Sigmoid colon (tissue), 7 donors: ENCODE measurements at places on chromosomes 1 and 21.
A peak's percentile ranks its signal among the peaks of the same experiment; 100 is the strongest.

DNA sequence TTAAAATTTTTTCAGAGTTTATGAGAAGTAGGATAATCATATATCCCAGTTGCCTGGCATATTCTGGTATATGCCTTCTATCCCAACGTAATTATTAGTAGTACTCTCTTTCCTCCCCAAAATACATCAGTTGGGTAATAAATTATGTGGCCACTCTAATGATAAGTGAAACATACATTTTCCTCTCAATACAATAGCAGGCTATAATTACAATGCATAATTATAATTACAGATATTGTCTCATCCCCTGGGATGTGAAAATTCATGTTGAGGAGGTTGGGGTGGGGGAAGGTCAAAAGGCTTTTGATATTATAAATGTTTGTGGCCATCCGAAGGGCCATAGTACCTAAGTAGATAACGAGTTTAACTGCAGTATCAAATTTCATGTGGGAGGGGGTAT lies 277.1 kb downstream of the ST6GALNAC3 start:
- H3K4me1 ChIP-seq: no peaks in the 10 kb centered on the region
- H3K27ac ChIP-seq: no peak overlapping the region
- no peaks in the 10 kb centered on the region for H3K27me3 ChIP-seq
- H3K36me3 ChIP-seq: no peaks in the 10 kb centered on the region

DNA sequence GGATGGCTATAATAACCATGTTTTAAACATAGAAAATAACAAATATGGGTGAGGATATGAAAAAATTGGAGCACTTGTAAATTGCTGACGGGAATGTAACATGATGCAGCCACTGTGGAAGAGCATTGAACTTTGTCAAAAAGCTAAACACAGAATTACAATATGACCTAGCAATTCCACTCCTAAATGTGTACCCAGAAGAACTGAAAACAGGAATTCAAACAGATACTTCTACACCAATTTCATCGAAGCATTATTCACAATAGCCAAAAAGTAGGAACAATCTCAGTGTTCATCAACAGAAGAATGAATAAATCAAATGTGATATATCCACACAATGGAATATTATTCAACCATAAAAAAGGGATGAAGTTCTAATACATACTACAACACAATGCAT lies 32.7 kb upstream of the COA6 start:
- no peak overlapping the region for H3K4me3 ChIP-seq
- H3K36me3 ChIP-seq: no peaks in the 10 kb centered on the region
- no peaks in the 10 kb centered on the region for H3K27me3 ChIP-seq
- DNase-seq: no peak

GRCh38 chr1:241934201-241934848 lies 23.2 kb upstream of the BECN2 start:
- H3K27ac ChIP-seq: no peak overlapping the region
- peak; percentile 64 for DNase-seq
- no peaks in the 10 kb centered on the region for H3K27me3 ChIP-seq
- no peaks in the 10 kb centered on the region for H3K36me3 ChIP-seq
- H3K4me3 ChIP-seq: no peak overlapping the region
- no peaks in the 10 kb centered on the region for H3K4me1 ChIP-seq

- DNase-seq: no peak
- peaks cover 28% of the 10 kb centered on the region for H3K36me3 ChIP-seq
- no peaks in the 10 kb centered on the region for H3K27me3 ChIP-seq
- H3K27ac ChIP-seq: peak overlapping the region; percentile 66
These were observed 17.0 kb downstream of the ATP5PO start for GRCh38 chr21:33898586-33898985.

DNA sequence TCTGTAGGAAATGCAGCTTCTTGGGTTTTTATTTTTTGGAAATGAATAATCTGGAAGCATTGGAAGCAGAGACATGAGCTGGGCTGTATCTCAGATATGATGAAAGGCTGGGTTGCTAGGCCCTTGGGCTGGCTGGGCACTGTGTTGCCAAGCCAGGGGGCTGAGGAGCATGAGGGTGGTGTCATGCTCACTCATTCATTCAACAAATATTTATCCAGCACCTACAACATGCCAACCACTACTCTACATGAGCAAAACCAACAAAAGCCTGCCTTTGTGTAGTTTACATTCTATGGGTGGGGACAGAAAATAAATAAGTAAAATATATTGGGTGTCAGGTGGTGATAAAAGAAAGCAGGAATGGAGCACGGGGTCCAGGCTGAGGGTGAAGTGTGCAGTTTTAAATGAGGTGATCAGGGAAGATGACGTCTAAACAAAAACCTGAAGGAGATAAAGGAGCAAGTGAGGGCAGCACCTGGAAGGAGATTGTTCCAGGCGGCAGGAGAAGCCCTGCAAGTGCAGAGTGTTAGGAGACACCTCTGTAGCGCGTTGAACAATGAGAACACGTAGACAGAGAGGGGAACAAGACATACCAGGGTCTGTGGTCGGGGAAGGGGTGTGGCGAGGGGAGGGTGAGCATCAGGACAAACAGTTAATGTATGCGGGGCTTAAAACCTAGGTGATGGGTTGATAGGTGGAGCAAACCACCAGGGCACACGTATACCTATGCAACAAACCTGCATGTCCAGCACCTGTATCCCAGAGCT lies 10.9 kb downstream of the TAGLN2 start:
- H3K27me3 ChIP-seq: no peaks in the 10 kb centered on the region
- H3K27ac ChIP-seq: no peak overlapping the region
- H3K4me1 ChIP-seq: peaks cover 23% of the 10 kb centered on the region

GRCh38 chr1:22953740-22954141 lies 18.9 kb downstream of the LACTBL1 start:
- peaks cover 8% of the 10 kb centered on the region for H3K4me1 ChIP-seq
- H3K36me3 ChIP-seq: no peaks in the 10 kb centered on the region
- no peak overlapping the region for H3K4me3 ChIP-seq
- no peak for DNase-seq
- H3K27ac ChIP-seq: no peak overlapping the region

DNA sequence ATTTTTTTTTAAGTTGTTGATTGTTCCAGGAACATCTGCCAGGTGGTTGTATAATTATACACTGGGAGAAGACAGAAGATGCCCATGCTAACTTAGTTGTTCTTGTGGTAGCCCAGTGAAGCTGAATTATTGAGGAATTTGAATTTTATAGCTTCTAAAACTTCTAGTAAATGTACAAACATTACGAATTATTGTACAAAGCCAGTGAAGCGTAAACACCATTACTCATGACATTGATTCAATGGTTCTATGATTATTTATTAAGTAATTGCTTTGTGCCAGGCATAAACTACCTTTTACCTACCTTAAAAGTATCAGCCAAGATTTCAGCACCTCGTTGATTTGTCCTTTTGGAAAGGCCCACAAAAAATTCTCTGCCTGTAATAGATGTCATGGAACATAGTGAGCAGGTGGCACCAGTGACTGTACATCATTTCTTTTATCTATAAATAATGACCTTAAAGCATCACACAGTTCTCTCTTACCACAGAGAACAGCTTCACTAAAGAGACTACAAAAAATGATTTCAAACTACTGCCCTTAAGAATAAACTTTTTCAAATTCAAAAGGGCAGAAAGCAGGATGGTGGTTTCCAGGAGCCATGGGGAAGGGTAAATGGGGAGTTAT lies 74.9 kb upstream of the BCL10 start:
- no peaks in the 10 kb centered on the region for H3K27me3 ChIP-seq
- no peaks in the 10 kb centered on the region for H3K36me3 ChIP-seq
- H3K4me3 ChIP-seq: no peak overlapping the region
- no peak overlapping the region for H3K27ac ChIP-seq
- no peaks in the 10 kb centered on the region for H3K4me1 ChIP-seq
- DNase-seq: no peak

- H3K36me3 ChIP-seq: no peaks in the 10 kb centered on the region
- no peaks in the 10 kb centered on the region for H3K27me3 ChIP-seq
- peaks cover 30% of the 10 kb centered on the region for H3K4me1 ChIP-seq
- no peak overlapping the region for H3K27ac ChIP-seq
- no peak overlapping the region for H3K4me3 ChIP-seq
- DNase-seq: peak; percentile 53
These were observed 3.7 kb upstream of the FABP3 start for GRCh38 chr1:31376375-31377134.

DNA sequence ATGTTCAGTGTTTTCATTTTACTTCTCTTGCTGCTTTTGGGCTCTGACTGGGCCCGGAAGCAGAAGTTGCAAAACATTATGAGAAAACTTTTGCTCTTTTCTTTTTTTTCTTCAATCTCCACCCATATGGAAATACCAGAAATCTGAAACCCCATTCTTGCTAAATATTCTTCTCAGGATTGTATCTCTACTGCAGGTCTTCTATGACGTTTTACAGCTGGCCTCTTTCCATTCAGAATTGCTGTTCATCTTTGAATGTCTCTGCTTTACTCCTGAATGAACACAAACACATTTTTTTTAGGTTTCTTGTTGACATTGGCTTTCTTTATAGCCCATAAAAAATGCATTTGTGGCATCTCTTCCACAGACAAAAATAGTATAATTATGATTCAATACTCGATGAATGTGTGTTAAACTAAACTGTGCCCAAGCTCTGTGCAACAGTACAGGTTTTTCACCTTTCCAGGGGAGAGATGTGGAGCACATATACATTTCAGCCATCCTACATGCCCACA lies 18.8 kb downstream of the PTPRC start:
- no peak overlapping the region for H3K4me3 ChIP-seq
- H3K4me1 ChIP-seq: peaks cover 13% of the 10 kb centered on the region
- no peak overlapping the region for H3K27ac ChIP-seq
- DNase-seq: no peak
- H3K36me3 ChIP-seq: no peaks in the 10 kb centered on the region
- H3K27me3 ChIP-seq: no peaks in the 10 kb centered on the region

- no peaks in the 10 kb centered on the region for H3K27me3 ChIP-seq
- H3K4me3 ChIP-seq: no peak overlapping the region
- DNase-seq: no peak
- no peaks in the 10 kb centered on the region for H3K4me1 ChIP-seq
- no peaks in the 10 kb centered on the region for H3K36me3 ChIP-seq
These were observed 63.9 kb upstream of the VAV3 start for GRCh38 chr1:108028841-108029388.

DNA sequence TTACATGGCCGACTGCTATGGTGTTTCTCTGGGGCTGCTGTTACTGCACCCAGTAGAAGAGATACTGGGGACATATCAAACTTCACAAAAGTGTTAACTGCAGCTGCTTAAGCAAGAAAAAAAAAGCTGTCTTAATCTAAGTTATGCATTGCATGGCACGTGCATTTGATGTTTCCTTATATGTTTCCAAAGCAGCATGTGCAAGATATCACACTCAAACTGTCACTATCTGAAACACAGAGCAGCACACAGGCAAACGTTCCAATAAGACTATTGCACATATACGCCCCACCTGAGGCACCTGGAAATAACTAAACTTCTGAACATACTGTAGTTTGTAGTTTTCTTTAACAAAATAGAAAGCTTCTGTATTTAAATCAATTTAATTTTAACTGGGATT lies 671.4 kb upstream of the ADGRL2 start:
- H3K27me3 ChIP-seq: no peaks in the 10 kb centered on the region
- H3K4me1 ChIP-seq: no peaks in the 10 kb centered on the region
- no peak overlapping the region for H3K27ac ChIP-seq
- H3K36me3 ChIP-seq: no peaks in the 10 kb centered on the region
- H3K4me3 ChIP-seq: no peak overlapping the region

- DNase-seq: no peak
- H3K4me3 ChIP-seq: no peak overlapping the region
- H3K36me3 ChIP-seq: no peaks in the 10 kb centered on the region
- H3K27ac ChIP-seq: no peak overlapping the region
- no peaks in the 10 kb centered on the region for H3K4me1 ChIP-seq
These were observed 92.6 kb upstream of the NEK7 start for GRCh38 chr1:198064181-198064580.

DNA sequence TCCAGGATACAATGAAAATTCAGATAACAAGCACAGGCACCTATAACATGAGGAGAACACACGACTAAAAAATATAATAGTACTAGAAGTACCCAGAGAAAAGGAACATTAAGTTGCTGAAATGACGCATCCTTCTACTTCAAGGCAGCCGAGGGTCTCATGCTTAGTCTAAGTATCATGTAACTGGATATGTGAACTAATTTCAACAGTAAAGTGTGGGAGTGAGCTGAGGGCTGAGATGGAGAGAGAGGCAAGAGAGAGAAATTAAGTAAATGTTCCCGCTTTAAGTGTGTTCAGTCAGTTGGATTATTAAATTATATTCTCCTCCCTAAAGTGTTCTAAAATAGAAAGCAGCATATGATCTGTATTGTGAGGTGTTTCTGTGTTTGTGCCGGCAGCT lies 152.2 kb upstream of the KRTAP19-8 start:
- H3K27me3 ChIP-seq: no peaks in the 10 kb centered on the region
- DNase-seq: no peak
- H3K36me3 ChIP-seq: no peaks in the 10 kb centered on the region
- no peaks in the 10 kb centered on the region for H3K4me1 ChIP-seq

- peak overlapping the region; percentile 75 for H3K4me3 ChIP-seq
- H3K27ac ChIP-seq: peak overlapping the region; percentile 99
- peak; percentile 87 for DNase-seq
- no peaks in the 10 kb centered on the region for H3K4me1 ChIP-seq
- H3K36me3 ChIP-seq: peaks cover 18% of the 10 kb centered on the region
- H3K27me3 ChIP-seq: no peaks in the 10 kb centered on the region
These were observed 1.0 kb downstream of the PRDX6 start for GRCh38 chr1:173478094-173478674.

- no peaks in the 10 kb centered on the region for H3K36me3 ChIP-seq
- DNase-seq: no peak
- no peak overlapping the region for H3K27ac ChIP-seq
- no peak overlapping the region for H3K4me3 ChIP-seq
These were observed 9.9 kb downstream of the CD58 start for GRCh38 chr1:116560704-116561490.

DNA sequence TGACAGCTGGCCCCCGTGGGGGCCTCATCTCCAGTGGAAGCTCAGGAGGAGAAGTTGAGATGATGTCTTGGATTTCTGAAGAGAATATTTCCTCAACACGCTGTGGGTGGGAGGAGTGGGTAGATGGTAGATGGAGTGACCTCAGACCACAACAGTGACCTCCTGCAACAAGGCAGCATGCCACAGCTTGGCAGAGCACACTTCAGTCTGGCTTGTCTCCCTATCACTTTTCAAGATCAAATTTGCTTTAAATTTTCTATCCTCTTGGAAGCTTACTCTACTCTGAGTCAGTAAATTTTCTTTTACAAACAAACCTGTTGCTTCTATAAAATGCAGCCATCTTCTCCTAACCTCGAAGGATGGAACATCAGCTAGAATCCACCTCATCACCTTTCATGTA lies 59.7 kb downstream of the NTPCR start:
- no peaks in the 10 kb centered on the region for H3K36me3 ChIP-seq
- no peak for DNase-seq
- no peaks in the 10 kb centered on the region for H3K27me3 ChIP-seq
- H3K4me1 ChIP-seq: no peaks in the 10 kb centered on the region
- H3K27ac ChIP-seq: no peak overlapping the region
